Activated CD4-positive, alpha-beta T cell treated with anti-CD3 and anti-CD28 coated beads for 36 hours (primary cell): ENCODE measurements at places on chromosomes 11 and 22. TPM values are rescaled to one million over a fixed set of nuclear protein-coding genes. Genes with fewer than 3 reads are reported as not detected.

DNA sequence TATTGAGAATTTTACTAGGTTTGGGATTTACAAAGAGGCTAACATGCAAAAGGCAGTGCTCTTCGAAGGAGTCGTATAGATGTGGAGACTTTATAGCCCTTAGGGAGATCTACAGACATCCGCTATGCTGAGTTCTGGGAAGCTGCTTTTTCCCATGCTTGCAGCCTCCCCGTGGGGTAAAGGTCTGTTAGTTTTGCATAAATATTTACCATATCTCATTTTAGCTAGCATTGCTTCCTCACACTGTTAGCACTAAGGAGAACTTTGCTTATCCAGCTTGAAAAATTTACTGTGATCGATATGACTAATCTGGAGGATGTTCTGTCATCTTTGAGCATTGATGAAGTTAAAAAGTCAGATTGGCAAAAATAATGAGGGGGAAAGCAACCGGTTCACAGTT lies 18.6 kb downstream of the ARHGEF12 start:
- peaks cover 44% of the 10 kb centered on the region for H3K27me3 ChIP-seq
- no peak for DNase-seq
- no peak overlapping the region for H3K4me3 ChIP-seq

CLMP gene
- total RNA-seq: 0.05 TPM

DNA sequence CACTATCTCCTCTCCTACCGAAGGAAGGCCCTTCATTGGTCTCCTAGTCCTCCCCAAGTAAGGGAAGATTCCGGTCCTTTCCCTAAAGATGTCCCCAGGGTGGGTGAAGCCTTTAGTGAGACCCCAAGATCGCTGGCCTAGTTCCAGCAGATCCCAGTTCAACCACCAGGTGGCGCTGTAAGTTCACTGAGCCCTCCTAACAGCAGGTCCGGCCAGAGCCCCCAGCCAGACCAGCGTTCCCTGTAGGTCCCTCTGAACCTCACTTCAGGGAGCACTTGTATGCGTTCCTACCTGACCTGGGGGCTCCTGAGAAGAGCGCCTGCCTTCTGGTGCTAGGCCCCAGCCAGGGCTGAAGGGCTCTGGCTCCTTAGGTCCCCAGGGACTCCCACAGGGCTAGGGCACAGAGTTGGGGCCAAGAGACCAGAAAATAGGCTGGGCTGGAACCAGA lies 38.1 kb downstream of the LMO1 start:
- no peaks in the 10 kb centered on the region for H3K27me3 ChIP-seq
- DNase-seq: peak; percentile 82

DNA sequence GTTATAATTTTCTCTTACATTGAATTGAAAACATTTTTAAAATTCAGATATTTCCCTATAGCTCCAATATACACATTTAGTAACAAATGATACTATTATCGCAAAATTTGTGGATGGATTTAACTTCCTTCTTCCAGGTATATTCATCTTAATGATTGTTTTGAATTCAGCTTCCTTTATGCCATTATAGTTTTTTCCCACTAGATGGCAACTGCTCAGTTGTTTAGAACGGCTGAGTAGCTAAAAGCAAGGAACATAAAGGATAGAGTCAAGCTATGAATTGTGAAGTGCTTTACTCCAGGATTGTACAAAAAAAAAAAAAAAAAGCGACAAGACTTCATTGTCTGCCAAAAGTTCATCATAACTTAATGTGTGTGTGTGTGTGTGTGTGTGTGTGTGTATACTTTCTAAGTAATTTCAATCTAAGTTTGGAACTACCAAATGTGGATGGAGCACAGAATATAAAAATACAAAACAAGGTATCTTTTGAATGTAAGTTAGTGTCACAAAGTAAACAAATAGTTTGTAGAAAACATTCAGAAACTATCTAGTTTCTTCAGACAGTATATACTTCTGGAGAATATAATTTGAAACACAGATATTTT lies 846.4 kb downstream of the DLG2 start:
- peaks cover 1% of the 10 kb centered on the region for H3K36me3 ChIP-seq
- H3K4me1 ChIP-seq: no peaks in the 10 kb centered on the region
- DNase-seq: no peak
- no peaks in the 10 kb centered on the region for H3K27me3 ChIP-seq
- no peak overlapping the region for H3K27ac ChIP-seq

MYOD1 gene
- not detected for total RNA-seq

GRCh38 chr22:20064140-20064480 lies 15.9 kb upstream of the DGCR8 start:
- H3K27ac ChIP-seq: no peak overlapping the region
- no peaks in the 10 kb centered on the region for H3K27me3 ChIP-seq
- no peaks in the 10 kb centered on the region for H3K36me3 ChIP-seq
- H3K4me3 ChIP-seq: no peak overlapping the region
- DNase-seq: no peak

DNA sequence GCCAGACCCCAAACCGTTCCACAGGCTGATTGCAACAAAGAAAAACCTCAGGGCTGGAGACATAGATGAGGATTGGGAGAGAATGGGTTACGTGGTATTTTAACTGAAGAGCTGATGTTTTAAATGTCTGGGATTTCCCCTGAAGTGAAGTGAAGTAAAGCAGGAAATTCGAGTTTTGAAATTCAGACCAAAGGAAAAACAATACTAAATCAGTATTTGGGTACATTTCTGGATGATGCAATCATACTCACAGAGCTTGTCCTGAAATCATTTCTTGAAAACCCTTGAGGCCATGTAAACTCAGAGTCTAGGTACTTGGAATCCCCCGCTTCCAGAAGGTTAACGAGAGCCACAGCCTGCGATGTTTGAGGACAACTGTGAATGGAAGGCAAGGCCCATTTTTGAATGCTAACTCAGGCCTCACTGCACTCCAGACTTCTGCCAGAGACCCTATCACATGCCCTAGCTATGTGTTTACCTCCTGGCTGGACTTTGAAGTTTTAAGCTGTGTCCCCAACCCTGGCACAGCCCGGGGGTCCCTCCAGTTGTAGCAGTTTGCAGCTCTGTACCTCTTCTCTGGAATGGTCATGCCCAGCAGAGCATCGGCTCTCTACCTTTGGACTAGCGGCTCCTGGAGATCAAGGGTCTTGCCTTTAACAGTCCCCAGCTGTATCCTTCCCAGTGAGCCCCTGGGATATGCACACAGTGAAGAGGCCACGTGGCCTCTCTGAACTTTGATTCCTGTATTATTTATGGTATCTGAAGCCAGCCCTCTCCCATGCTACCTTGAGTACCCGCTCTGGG lies 5.4 kb upstream of the FTH1 start:
- peak overlapping the region; percentile 23 for H3K4me3 ChIP-seq
- DNase-seq: peak; percentile 33
